KBM-7 (cell line): ENCODE measurements at places on chromosomes 2 and 18.

GRCh38 chr2:68391099-68391498 lies 26.0 kb downstream of the PLEK start:
- peak; percentile 46 for DNase-seq

GRCh38 chr2:75870651-75871137 lies 160.0 kb upstream of the GCFC2 start:
- DNase-seq: no peak

- no peak for DNase-seq
Observed at GRCh38 chr2:135944625-135945024, 40.8 kb downstream of the DARS1 start.

DNA sequence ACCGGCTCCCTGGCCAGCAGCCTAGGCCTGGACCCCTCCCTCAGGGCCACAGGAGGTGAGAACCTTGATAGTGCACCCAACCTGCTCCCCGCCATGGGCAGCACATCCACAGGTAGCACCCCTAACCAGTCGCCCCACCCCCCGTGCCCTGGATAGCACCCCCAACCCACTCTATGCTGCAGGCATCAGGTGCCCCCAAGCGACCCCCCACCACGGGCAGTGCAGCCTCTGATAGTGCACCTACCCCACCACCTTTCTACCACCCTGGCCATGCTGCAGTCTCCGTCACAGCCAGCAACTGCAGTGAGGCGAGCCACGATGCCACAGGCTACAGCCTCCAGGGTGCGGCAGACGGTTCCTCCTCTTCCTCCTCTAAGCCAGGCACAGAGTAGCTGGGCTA lies 55.6 kb downstream of the SOWAHC start:
- no peak for DNase-seq

DNA sequence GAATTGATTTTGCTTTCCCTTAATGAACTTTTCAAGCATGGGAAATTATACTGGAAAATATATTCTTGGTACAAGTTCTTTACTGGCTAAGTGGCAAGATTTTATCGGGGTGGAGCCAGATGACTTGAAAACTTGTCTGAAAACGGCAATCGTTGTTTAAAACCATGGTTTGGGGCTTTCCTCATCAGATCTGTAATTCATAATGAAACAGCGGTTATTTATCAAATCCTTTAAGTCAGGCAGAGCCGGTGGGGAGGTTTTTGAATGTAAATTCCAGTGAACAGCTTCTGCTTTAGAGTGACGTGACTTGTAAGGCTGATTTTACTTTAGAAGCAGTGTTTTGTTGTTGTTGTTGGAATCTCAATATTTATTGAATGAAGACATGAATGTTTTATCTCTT lies 2.6 kb downstream of the SEC11C start:
- DNase-seq: no peak

DNA sequence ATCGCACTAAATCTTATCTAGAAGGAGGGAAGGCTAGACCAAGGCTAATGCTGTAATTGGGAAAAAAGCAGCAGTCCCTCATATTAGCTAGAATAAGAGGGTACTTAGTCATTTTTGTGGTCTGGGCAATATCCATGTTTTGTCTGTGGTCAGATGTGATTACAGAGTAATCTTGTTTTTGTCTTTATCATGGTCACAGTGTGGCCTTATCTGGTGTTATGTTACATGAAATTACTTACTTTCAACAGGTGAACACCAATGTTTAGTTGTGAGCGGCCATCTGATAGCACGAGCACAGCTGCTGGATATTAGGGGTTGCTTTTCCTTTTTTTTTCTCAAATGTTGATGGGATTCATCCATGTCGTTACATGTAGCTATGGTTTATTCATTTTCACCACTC lies 23.7 kb upstream of the PLEKHM3 start:
- no peak for DNase-seq

GRCh38 chr2:66553370-66553769 lies 118.4 kb downstream of the MEIS1 start:
- no peak for DNase-seq

DNA sequence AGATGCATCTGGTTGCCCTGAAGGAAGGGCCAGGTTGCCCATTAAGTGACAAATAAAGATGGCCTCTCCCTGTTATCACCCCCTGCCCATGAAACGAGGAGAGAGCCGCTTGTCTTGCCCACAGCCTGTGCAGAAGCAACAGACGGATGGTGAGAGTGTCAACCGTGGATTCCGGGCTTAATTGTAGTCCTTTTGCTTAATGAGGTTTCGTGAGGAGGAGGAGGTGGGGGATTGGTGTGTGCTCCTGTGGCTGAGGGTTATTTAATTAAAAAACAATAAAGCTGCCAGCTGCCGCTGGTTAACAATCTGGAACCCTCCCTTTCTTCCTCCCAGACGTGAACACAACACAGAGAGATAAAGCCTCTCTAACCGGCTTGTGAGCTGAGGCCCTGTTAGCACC lies 188.0 kb upstream of the PARD3B start:
- DNase-seq: no peak

GRCh38 chr2:17306706-17307105 lies 211.5 kb downstream of the RAD51AP2 start:
- DNase-seq: no peak

GRCh38 chr18:73841661-73842060 lies 306.0 kb downstream of the FBXO15 start:
- DNase-seq: no peak

DNA sequence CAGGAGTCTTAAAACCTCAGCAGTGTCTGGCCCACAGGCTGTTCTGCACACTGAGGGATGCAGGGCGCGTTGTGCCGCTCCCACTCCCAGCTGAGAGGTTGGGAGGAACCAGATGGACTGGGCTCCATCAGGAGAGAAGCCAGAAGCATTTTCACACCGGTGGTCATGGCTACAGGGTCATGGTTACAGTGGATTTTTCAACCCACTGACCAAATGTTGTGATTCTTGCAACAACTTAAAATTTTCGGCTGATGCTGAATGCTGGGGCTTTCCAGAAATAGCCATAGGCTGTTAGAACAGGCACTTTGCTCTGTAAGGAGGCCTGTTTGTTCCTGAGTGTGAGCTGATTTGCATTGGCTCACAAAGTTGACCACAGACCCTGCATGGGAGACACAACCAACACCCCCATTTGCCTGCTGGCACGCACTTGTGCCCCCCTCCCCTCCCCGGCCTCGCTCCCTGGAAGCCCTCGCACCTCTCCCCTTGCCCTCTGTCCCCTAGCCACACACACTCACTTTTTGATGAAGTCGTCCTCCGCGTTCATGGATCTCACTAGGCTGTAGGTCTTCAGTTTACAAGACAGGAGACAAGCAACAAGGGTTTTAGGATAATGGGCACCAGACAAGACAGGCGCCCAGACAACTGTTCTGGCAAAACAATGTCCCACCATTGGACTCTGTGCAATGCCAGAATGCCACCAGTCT lies 3.4 kb downstream of the LPIN1 start:
- DNase-seq: no peak

GRCh38 chr18:61400016-61400635 lies 66.9 kb downstream of the CDH20 start:
- DNase-seq: no peak

- no peak for DNase-seq
Observed at GRCh38 chr2:113183264-113183663, 9.5 kb downstream of the PSD4 start.

DNA sequence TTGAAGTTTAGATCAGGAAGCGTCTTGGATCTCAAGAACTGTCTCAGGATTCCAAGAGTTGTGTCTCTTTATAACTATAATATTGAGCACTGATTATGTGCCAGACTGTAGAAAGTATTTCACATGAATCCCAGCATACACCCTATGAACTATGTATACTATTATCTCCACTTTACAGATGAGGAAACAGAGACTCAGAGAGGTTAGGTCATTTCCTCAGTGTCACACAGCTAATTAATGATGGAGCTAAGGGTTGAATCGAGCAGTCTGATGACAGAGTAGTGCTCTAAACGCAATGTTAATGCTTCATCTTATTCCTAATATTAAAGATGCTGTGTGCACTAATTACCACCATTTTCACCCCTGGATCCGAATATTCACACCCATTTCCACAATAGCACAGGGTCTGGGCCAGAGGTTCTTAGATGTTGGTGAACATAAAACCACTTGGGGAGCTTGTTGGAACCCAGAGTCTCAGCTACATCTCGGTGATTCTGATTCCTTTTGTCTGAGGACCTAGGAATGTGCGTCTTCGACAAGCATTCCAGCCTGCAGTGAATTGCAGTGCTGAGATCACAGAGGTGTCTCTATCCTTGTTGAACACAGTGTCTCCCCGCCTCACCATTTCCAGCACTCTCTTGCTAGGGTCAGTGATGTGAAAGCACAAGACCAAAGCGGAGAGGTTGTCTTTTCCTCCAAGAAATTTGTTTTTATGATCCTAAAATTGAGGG lies 213.8 kb downstream of the SP3 start:
- no peak for DNase-seq

GRCh38 chr2:172985139-172985892 lies 90.3 kb upstream of the MAP3K20 start:
- DNase-seq: no peak

DNA sequence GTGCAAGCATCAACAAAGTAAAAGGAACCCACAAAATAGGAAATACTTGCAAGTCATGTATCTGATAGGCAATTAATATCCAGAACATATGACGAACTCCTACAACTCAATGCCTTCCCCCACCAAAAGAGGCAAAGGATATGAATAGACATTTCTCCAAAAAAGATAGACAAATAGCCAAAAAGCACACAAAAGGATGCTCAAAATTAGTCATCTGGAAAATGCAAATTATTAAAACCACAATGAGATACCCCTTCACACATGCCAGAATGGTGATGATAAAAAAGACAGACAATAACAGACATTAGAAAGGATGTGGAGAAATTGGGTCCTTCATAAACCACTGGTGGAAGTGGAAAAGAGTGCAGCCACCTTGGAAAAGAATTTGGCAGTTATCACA lies 76.4 kb downstream of the RIF1 start:
- DNase-seq: no peak

GRCh38 chr2:175737722-175738361 lies 264.2 kb downstream of the LNPK start:
- DNase-seq: no peak

GRCh38 chr2:190904640-190905261 lies 24.1 kb downstream of the GLS start:
- DNase-seq: no peak

- no peak for DNase-seq
Observed at GRCh38 chr2:169712791-169713227, 18.5 kb downstream of the PHOSPHO2 start.

DNA sequence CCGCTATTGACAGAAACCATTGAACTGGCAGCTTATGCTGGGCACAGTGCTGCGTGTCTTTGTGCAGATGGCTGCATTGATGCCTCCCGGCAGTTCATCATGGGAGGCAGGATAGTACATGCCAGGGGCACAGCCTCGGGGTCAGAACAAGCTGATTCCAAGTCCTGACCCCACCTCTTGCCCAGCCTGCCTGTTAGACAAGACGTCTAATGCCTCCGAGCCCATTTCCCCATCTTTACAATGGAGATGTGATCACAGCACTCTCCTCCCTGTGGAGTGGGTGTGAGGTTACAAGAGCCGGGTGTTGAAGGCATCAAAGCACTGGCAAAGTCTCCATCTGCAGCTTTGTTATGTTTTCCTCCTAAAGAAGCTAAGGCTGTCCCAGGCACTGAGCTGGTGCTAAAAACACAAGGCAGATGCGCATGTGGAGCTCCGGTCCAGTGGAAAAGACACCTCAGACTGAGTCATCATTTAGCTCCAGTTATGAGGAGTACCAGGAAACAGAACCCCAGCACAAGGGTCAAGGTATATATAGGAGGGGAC lies 125.7 kb upstream of the EPAS1 start:
- no peak for DNase-seq

DNA sequence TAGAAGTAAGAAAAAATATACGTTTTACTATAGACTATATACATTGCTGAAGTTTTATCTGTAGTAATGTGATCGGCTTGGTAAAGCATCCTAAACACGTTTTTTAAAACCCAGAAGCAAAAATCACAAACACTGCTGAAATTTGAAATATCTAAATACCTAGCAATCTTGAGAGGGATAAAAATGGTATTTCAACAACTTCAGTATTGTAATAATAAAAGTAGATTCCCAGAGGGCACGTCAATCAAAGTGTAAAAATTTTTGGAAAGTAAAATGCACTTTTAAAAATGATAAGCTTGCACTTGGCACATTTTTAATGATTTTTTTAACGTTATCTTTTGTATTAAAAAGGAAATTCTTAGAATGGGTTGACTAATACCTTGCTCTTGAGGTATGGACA lies 1.6 kb downstream of the ZC3H6 start:
- no peak for DNase-seq

DNA sequence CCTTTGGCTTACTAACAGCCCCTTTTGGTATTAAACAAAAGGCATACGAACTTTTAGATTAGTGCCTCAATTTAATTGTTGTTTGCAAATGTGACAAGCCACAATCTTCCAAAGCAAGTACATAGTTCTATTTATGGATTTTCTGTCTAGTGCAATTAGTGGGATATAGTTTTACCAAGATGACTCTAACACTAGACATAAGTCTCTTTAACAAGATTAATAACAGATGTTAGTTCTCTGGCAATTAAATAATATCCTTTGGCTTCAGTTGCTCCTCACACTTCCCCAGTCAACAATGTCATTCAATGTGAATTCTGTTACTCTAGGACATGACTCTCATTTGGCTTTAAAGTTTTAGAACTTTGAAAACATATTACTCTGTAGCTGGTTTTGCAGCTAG lies 16.7 kb upstream of the MC4R start:
- no peak for DNase-seq

- DNase-seq: no peak
Observed at GRCh38 chr2:200406379-200406778, 99.9 kb downstream of the SPATS2L start.

DNA sequence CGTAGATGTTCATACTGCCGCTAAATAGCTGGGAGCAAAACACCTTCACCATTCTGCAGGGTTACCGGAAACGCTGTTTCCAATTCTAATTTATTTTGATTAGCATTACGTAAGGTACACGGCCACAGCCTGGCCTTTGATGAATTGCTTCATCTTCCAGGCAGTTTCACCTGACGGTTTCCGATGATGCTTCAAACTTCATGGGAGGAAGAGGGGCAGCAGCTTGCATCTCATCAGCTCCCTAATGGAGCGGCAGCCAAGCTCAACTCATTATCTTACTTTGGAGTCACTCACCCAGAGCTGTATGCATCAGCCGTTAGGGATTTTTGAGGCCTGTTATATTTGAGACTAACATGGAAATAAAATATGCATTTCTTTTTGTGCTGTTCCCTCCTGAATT lies 54.8 kb downstream of the TMEM18 start:
- DNase-seq: no peak

DNA sequence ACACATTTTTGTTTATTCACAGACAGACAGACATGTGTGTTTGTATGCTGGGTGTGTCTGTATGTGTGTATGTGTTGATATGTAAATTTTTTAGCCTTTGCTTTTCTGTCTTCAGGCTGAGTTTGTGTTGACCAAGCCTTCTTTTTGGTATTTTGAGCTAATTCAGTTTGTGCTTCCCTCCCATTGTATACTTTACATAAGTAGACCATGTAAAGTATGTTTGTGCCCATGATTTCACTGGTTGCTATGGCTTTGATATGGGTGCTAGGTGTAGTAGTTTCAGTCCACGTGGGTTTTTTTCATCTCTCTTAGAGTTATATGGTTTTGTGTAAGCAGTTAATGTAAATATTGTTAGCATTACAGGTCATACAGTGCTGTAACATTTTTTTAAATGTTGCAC lies 129.4 kb upstream of the EPC2 start:
- no peak for DNase-seq

- no peak for DNase-seq
Observed at GRCh38 chr2:18961991-18962421, 372.6 kb upstream of the NT5C1B start.
